ENCODE measurements at places on chromosomes 16 and 17.
A peak's percentile ranks its signal among the peaks of the same experiment; 100 is the strongest.

- no peak for DNase-seq
These were observed 218.5 kb downstream of the SEC14L1 start for GRCh38 chr17:77359236-77359635.

DNA sequence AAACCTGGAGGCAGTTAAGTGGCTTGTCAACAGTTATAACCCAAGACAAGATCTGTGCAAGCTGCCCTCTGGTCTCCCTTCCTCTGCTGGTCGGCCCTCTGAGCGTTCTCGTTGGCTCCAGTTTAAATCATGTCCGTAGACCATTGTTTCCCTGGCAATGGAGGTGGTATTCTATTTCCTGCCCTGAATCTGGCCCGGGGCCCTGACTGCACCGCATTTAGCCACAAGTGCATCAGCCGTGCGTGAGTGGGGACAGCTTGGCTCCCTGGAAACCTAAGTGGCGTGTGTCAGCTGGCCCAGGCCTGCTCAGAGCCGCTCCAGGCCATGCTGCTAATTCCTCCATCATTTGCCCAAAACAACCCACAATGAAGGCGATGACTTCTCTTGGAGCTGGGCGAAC, 15.0 kb upstream of the MYLK3 start:
- no peak for DNase-seq

- no peak for DNase-seq
These were observed 6.2 kb downstream of the C1QL1 start for GRCh38 chr17:44961921-44962350.

- peak; percentile 31 for DNase-seq
These were observed 24.4 kb downstream of the CNTNAP1 start for GRCh38 chr17:42706732-42707131.

DNA sequence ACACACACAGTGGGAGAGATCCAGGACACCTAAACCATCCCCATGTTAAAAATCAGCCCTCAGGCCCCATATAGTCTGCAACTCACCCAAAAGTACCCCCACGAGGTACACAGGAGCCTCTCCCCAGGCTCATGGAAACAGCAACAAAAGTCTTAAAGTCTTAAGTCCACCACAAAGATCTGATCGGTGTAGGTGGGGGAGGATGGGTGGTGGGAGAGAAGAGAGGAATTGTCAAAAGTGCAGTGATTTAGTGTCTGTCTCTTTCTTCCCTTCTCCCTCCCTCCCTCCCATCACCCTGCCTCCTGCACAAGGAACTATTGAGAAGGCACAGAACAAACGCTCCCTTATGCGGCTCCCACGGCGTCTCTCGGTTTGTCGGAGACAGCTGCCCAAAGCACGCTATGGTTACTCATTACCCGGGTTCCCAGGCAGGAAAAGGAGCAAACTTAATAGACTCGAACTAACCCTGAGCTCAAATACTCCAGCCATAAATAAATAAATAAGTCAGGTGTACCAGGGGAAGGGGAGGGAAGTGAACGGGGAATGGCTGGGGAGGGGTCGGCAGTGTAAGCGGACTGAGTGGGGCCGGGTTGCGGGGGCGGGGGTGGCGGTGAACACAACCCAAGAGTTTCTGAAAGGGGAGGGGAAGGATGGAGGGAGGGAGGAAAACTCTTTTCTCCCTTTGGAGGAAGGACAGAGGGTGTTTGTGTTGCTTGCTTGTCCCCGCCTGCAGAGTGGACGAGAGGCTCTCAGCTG, 477.4 kb downstream of the SLC39A11 start:
- DNase-seq, result no peak

GRCh38 chr17:29862951-29863350, 67.1 kb downstream of the SSH2 start:
- DNase-seq, result no peak

- peak; percentile 96 for DNase-seq
These were observed at the start of gene ZNF594 for GRCh38 chr17:5191541-5192417. Gene ZNF594 (minus strand): TSS chr17:5191868. CDS start chr17:5184256, 7,612 bp downstream.

DNA sequence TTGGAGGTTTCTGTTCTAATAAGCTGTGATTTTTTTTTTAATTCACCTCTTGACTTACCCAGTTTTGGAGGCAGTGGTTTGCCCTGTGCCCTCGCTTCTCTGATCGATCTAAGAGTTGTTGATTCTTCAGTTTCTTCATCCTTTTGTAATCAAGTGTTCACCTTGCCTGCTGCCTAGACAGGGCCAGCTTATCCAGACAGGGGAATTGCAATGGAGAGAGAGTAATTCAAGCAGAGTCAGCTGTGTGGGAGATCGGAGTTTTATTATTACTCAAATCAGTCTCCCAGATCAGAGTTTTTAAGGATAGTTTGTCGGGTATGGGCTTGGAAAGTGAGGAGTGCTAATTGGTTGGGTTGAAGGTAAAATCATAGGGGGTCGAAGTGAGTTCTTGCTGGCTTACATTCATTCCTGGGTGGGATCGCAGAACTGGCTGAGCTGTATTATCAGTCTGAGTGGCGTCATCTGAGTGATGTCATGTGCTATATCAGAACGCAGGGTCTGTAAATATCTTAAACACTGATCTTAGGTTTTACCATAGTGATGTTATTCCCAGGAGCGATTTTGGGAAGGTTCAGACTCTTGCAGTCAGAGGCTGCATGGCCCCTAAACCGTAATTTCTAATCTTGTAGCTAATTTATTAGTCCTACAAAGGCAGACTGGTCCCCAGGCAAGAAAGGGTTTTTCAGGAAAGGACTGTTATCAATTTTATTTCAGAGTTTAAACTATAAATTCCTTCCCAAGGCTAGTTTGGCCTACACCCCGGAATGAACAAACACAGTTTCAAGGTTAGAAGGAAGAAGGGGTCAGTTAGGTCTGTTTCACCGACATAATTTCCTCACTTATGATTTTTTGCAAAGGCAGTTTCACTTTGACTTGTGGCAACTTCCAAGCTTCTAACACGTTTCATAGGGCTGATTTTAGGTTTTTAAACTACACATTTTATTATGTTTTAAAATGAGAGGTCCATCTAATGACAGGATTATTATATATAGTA, 21.5 kb upstream of the KCNJ16 start:
- no peak for DNase-seq

GRCh38 chr17:82922646-82923045, 82.8 kb upstream of the ZNF750 start:
- no peak for DNase-seq

DNA sequence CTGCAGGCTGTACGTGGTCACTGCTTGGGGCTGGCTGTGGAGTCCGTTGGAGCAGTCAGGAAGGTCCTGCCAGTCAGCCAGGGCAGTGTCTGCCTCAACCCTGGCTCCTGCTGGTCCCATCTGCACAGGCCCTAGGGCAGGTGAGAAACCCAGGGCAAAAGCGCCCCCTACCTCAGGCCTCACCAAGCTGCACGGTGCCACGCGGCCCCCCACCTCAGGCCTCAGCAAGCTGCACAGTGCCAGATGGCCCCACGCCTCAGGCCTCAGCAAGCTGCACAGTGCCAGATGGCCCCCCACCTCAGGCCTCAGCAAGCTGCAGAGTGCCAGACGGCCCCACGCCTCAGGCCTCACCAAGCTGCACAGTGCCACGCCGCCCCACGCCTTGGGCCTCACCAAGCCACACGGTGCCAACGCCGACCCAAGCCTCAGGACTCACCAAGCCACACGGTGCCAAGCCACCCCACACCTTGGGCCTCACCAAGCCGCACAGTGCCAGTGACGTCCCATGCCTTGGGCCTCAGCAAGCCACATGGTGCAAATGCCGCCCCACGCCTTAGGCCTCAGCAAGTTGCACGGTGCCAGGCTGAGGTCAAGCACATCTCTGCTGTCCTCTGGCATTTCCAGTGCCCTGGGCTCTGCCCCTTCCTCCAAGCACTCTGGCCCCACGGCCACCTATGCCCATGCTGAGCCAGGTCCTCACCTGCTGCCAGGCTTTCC, 5.5 kb downstream of the TMEM204 start:
- DNase-seq, result peak; percentile 25

- no peak for DNase-seq
These were observed 17.6 kb downstream of the DRC3 start for GRCh38 chr17:17990282-17990681.

GRCh38 chr16:27700304-27700995, 150.5 kb downstream of the KATNIP start:
- no peak for DNase-seq

GRCh38 chr16:73544826-73545225, 496.9 kb upstream of the ZFHX3 start:
- no peak for DNase-seq

- no peak for DNase-seq
These were observed 10.7 kb downstream of the METTL9 start for GRCh38 chr16:21610006-21610544.

DNA sequence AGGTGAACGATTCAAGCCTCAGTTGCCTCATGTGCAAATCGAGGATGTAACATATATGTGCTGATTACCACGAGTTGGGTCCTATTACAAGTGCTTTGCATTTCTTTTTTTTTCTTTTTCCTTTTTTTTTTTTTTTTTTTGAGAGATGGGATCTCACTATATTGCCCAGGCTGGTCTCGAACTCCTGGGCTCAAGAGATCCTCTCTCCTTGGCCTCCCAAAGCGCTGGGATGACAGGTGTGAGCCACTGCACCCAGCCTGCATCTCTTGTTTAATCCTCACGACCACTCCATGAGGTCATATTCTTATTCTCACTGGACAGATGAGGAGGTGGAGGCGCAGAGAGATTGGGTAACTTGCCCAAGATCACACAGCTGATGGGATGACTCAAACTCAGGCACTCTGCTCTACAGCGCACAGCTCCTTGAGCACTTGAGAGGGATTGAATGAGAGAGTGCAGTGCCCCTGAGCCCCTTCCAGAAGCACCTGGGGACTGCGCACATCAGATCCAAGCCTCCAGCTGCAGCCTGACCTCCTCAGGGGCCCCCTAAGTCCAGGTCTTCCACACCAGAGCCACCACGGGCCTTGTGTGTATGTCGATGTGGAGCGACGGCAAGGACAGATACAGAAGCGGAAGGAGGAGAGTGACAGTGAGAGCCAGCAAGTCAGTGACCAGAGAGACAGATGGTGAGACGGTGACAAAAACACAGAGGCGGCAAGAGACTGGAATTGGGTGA, 4.9 kb downstream of the STX1B start:
- DNase-seq, result no peak

GRCh38 chr16:84917492-84917891, 93.8 kb downstream of the ZDHHC7 start:
- DNase-seq, result no peak

- DNase-seq, result peak; percentile 50
These were observed 520 bp downstream of the JPT2 start for GRCh38 chr16:1678500-1679098.

- DNase-seq, result no peak
These were observed 55.1 kb downstream of the NDE1 start for GRCh38 chr16:15705064-15705565.

GRCh38 chr17:59387351-59388068, 56.1 kb downstream of the YPEL2 start:
- no peak for DNase-seq

GRCh38 chr17:28225271-28225670, 93.7 kb upstream of the TMEM97 start:
- no peak for DNase-seq

GRCh38 chr17:44400226-44400847, 10.9 kb upstream of the ITGA2B start:
- no peak for DNase-seq

DNA sequence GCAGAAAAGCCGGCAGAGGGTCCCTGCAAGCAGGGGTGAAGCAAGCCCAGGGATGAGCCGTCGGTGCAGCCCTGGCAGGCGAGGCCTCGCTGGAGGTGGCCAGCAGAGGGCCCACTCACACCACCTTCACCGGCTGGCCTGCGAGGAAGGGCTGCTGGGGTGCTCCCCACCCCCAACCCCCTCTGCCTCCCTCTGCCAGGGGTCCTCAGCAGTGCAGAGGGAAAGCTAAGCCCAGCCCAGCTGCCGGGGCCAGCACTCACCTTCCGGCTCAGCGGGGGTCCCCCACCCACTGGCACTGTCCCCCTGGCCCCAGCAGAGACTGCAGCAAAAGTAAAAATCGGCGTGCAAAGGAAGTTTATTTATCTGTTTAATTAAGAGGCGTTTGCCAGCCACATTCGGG, 113.4 kb downstream of the ENGASE start:
- DNase-seq, result no peak

DNA sequence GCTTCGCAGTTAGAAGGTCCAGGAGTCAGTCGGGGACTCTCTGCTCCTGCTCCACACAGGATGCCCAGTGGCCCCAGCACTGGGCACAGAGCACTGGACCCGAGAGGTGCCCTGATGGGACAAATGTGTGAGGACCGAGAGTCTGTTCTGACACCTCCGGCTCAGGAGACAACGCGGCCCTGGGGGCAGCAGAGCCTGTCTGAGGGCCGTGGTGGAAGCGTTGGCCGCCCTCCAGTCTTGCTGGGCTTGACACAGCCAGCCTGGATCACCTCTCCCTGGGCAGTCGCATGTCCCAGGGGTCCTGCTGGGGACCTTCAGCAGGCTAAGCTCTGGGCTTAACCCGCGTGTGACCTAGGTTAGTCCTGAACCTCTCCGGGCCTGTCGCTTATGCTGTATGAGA, 23.1 kb downstream of the LGALS9 start:
- DNase-seq, result no peak

GRCh38 chr17:47720754-47721533, 12.1 kb upstream of the TBX21 start:
- peak; percentile 99 for DNase-seq

DNA sequence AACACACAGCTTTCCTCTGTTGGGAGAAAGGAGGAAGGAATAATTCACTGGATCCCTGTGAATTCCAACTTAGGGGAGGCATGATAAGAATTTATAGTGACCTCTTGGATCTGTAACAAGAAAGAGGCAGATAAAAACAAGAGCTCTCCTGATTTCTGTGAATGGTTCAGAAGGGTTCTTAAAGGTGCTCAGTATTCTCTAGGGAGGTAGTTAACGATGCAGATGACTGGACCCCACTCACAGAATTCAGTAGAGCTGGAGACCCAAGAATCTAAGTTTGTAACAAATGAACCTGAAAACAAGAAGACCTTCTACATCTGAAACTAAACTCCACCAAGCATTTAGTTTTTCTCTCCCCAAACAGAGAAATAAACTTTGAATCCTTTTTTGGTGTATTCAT, 8.6 kb downstream of the ZNRF1 start:
- DNase-seq, result no peak

DNA sequence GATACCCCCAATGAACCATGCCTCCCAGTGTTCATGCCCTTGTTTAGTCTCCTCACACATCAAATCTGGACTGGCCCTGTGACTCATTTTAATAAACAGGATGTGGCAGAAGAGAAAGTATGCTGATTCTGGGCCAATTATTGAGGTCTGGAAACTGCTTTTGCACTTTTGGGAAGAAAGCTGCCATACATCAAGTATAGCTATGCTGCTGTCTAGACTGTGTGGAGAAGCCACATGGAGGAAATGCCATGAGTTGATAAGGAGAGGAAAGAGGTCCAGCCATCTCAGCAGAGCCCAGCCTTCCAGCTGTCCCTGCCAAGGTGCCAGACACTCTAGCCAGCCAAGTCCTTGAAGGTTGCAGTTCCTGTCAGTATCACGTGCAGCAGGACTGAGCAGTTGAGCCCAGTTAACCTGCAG, 16.7 kb downstream of the RPRML start:
- DNase-seq, result no peak
